ENCODE measurements at places on chromosomes 3 and 15. TPM values are rescaled to one million over a fixed set of nuclear protein-coding genes. Genes with fewer than 3 reads are reported as not detected.

The AHSG gene
- not detected for total RNA-seq

The SERPINI1 gene
- 5.2 TPM for total RNA-seq

The FAM3D gene
- total RNA-seq = 1.5 TPM

The CDV3 gene
- total RNA-seq = 158 TPM

The PARP15 gene
- 7.4 TPM for total RNA-seq

The CCDC9B gene
- 22.3 TPM for total RNA-seq

DNA sequence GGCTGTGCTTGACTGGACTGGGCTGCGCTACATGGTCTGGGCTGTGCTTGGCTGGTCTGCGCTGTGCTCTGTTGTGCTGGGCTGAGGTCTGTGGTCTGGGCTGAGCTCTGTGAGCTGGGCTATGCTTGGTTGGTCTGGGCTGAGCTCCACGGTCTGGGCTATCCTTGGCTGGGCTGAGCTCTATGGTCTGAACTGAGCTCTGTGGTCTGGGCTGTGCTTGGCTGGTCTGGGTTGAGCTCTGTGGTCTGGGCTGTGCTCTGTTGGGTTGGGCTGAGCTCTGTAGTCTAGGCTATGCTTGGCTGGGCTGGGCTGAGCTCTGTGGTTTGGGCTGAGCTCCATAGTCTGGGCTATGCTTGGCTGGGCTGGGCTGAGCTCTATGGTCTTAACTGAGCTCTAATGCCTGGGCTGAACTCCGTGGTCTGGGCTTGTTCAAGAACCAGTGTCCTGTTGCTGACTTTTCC lies 92.0 kb downstream of the PLXNA1 start:
- peaks cover 7% of the 10 kb centered on the region for H3K4me1 ChIP-seq
- no peak overlapping the region for H3K4me3 ChIP-seq
- no peaks in the 10 kb centered on the region for H3K36me3 ChIP-seq
- H3K27me3 ChIP-seq = no peaks in the 10 kb centered on the region
- DNase-seq = no peak

GRCh38 chr3:196321162-196321561 lies 3.1 kb upstream of the DYNLT2B start:
- no peak overlapping the region for H3K4me3 ChIP-seq
- no peaks in the 10 kb centered on the region for H3K4me1 ChIP-seq
- peak; percentile 29 for DNase-seq
- H3K27me3 ChIP-seq = no peaks in the 10 kb centered on the region

DNA sequence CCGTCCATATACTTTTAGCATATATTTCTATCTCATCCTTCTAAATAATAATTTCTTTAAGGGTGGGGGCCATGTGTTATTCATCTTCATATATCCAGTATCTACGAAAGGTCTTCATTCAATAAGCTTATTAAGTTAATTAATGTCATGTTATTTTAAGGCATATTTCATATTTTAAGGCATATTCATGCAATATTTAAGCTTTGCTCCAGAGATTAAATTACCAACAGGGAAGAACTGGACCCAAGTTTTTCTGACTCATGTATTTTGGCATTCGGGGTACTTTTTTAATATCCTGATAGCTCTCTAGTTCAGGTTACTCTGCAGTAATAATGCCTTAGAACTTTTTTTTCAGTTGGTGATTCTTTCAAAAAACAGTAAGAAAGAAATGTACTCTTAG lies 27.4 kb downstream of the PHC3 start:
- H3K36me3 ChIP-seq = peaks cover 5% of the 10 kb centered on the region
- DNase-seq = no peak
- H3K4me3 ChIP-seq = no peak overlapping the region
- no peaks in the 10 kb centered on the region for H3K27me3 ChIP-seq
- H3K27ac ChIP-seq = no peak overlapping the region
- peaks cover 21% of the 10 kb centered on the region for H3K4me1 ChIP-seq

DNA sequence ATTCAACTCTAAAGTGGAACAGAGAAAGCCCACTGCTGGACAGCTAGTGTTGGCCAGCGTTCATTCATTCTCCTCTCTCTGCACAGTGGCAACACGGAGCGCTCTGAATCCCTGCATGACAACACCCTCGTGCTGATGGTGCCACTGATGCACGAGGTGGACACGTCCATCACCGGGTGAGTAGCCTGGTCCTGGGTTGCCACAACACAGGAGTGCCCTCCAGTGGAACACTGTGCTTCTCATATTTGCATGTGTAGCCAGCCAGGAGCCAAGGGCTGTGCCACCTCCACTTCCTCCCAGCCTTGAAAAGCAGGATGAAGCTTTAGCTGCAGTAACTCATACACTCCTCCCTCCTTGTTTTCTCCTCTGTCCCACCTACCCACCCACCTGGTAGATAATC lies 120.0 kb upstream of the CTDSPL start:
- peak; percentile 82 for DNase-seq
- no peak overlapping the region for H3K4me3 ChIP-seq
- H3K27me3 ChIP-seq = no peaks in the 10 kb centered on the region
- no peak overlapping the region for H3K27ac ChIP-seq

DNA sequence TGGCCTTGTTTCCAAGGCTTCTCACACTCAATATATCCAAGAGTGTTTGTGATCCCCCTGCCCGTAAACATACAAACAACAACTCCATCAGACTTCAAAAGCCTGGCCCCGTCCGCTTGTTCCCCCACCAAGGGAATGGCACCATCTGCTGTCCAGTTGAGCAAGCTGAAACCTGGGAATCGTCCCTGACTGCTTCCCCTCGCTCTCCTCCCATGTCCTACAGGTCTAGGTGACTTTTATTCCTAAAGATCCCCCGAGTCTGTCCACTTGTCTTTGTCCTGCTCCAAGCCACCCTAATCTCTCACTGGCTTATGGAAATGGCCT lies 27.9 kb upstream of the FAM174B start:
- peaks cover 6% of the 10 kb centered on the region for H3K4me1 ChIP-seq
- no peaks in the 10 kb centered on the region for H3K27me3 ChIP-seq
- DNase-seq = no peak
- peak overlapping the region; percentile 8 for H3K27ac ChIP-seq

DNA sequence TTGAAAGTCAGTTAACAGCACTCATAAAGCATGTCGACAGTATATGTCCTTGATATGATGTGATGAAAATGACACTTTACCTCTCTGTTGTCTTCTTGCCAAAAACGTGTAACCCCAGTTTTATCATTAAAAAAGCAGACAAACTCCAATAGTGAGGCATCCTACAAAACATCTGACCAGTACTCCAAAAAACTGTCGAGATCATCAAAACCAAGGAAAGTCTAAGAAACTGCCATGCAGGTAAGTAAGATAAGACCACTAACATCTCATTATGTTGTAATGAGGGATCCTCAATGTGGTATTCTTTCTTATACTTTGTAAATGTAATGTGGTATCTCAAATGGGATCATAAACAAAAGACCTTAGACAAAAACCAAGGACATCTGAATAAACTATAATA lies 152.3 kb downstream of the NR1I2 start:
- H3K27me3 ChIP-seq = no peaks in the 10 kb centered on the region
- no peak overlapping the region for H3K27ac ChIP-seq
- H3K4me1 ChIP-seq = no peaks in the 10 kb centered on the region
- DNase-seq = no peak
- H3K36me3 ChIP-seq = no peaks in the 10 kb centered on the region

GRCh38 chr15:89430530-89431341 lies 65.6 kb downstream of the RHCG start:
- H3K4me1 ChIP-seq = no peaks in the 10 kb centered on the region
- no peaks in the 10 kb centered on the region for H3K36me3 ChIP-seq
- H3K4me3 ChIP-seq = peak overlapping the region; percentile 18
- peak; percentile 89 for DNase-seq

GRCh38 chr3:73072634-73073033 lies 11.2 kb downstream of the EBLN2 start:
- peaks cover 9% of the 10 kb centered on the region for H3K36me3 ChIP-seq
- DNase-seq = no peak
- no peaks in the 10 kb centered on the region for H3K27me3 ChIP-seq
- H3K4me1 ChIP-seq = no peaks in the 10 kb centered on the region
- no peak overlapping the region for H3K27ac ChIP-seq
- no peak overlapping the region for H3K4me3 ChIP-seq

DNA sequence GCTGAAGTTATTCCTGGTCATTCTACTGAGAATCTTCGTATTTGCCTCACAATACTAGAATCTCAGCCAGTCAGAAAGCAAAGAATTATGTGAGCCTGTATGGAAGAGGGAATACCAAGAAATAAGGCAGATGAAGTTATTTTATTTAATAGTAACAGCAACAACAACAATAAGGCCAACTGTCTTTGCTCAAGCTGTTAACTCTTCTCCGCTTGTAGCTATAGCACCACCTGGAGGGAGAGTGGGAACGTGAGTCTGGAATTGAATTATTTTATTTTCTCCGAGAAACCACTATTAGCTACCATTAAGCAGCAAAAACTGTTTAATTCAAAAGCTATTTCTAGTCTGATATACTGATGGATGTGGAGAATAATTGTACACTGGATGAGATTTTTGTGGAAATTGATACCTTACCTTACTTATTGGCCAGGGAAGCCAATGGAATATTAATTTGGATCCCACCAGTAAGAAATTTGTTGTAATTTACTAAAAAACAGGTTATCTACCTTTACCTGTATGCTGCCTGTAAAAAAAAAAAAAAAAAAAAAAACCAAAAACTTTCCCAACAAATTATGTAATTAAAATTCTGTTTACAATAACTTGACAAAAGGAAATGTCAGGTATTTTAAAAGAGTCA lies 50.1 kb downstream of the CALML4 start:
- DNase-seq = no peak
- H3K36me3 ChIP-seq = no peaks in the 10 kb centered on the region
- no peaks in the 10 kb centered on the region for H3K27me3 ChIP-seq
- H3K4me1 ChIP-seq = no peaks in the 10 kb centered on the region

- H3K27me3 ChIP-seq = no peaks in the 10 kb centered on the region
- DNase-seq = no peak
- H3K4me1 ChIP-seq = peaks cover 40% of the 10 kb centered on the region
Observed at GRCh38 chr3:187735837-187736236, 9.4 kb downstream of the BCL6 start.

- no peaks in the 10 kb centered on the region for H3K4me1 ChIP-seq
- DNase-seq = no peak
- no peak overlapping the region for H3K27ac ChIP-seq
- H3K4me3 ChIP-seq = no peak overlapping the region
Observed at GRCh38 chr3:65284546-65284945, 596.7 kb upstream of the ADAMTS9 start.

DNA sequence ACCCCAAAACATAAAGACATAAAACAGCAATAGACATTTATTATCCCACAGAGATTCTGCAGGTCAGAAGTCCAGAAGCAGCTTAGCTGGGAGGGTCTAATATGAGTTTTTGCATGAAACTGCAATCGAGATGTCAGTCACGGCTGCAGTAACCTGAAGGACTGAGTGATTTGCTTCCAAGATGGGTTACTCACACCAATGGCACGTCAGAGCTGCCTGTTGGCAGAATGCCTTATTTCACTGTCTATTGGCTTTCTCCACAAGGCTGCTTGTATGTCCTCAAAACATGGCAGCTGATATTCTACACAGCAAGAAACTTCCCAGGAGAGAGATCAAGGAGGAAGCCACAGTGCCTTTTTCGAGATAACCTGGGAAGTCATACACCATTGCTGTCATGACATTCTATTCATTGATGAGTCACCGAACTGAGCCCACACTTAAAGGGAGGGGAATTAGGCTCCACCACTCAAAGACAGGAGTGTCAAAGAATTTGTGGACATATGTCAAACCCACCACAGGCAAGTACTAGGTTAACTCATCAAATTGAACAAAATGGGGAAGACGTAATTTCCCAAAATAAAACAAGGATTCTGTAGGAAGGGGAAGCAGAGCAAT lies 122.2 kb downstream of the SYNPR start:
- no peaks in the 10 kb centered on the region for H3K4me1 ChIP-seq
- DNase-seq = no peak
- H3K36me3 ChIP-seq = no peaks in the 10 kb centered on the region
- H3K27me3 ChIP-seq = no peaks in the 10 kb centered on the region
- H3K27ac ChIP-seq = no peak overlapping the region

- H3K4me3 ChIP-seq = no peak overlapping the region
- no peaks in the 10 kb centered on the region for H3K4me1 ChIP-seq
- H3K36me3 ChIP-seq = peaks cover 14% of the 10 kb centered on the region
- H3K27me3 ChIP-seq = no peaks in the 10 kb centered on the region
Observed at GRCh38 chr15:41669701-41670100, 9.5 kb downstream of the MGA start.

DNA sequence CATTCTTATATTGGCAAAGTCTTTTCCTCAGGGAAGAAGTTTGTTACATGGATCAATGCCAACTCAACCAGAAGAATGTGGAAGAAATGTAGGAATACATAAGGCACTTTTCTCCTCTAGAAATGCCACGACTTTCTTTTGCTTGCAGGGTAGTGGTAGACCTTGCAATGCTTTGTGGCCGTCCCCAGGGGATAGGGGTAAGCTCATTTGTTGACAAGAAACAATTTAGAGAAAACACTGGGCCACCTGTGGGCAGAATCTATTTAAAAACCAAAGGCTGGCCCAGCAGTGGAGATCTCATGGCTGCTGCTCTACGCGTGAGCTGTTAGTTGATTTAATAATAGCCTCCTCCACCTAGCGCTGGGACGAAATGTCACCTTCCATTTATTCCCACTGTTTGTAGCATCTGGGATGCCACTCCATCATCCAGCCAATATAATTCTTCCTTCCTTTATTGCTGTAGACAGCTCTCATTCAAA lies 64.6 kb upstream of the PFN2 start:
- DNase-seq = no peak
- H3K4me3 ChIP-seq = no peak overlapping the region
- H3K4me1 ChIP-seq = no peaks in the 10 kb centered on the region
- H3K27me3 ChIP-seq = no peaks in the 10 kb centered on the region
- no peak overlapping the region for H3K27ac ChIP-seq
- no peaks in the 10 kb centered on the region for H3K36me3 ChIP-seq

DNA sequence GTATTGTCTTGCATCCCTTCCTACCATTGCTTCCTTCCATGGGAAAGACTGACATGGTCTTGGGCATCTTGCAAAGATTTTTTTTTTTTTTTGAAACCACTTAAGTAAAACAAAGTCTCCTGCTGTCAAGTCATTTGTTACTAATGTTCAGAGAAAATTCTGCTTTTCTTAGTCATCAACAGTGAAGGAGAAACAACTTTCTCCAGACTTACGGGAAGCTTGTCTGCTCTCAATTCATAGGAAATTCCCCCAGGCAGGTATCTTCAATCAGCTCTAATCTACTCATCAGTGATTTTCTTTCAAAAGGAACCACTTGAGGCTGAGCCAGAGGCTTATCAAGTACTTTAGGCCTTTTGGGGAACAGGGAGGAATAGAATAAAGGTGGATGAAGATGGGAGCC lies 15.9 kb upstream of the DRD3 start:
- H3K27ac ChIP-seq = no peak overlapping the region
- no peaks in the 10 kb centered on the region for H3K4me1 ChIP-seq
- no peak overlapping the region for H3K4me3 ChIP-seq
- DNase-seq = no peak

GRCh38 chr3:12232785-12233300 lies 56.0 kb upstream of the PPARG start:
- H3K27me3 ChIP-seq = no peaks in the 10 kb centered on the region
- H3K36me3 ChIP-seq = no peaks in the 10 kb centered on the region
- no peak overlapping the region for H3K27ac ChIP-seq
- no peak for DNase-seq
- no peaks in the 10 kb centered on the region for H3K4me1 ChIP-seq
- no peak overlapping the region for H3K4me3 ChIP-seq
